ENCODE measurements at places on chromosomes 6 and 20. TPM values are rescaled to one million over a fixed set of nuclear protein-coding genes. Genes with fewer than 3 reads are reported as not detected.

GRCh38 chr6:64691064-64691463 lies 1016.0 kb downstream of the EYS start:
- no peak for DNase-seq
- H3K27ac ChIP-seq = no peak overlapping the region
- H3K4me1 ChIP-seq = no peaks in the 10 kb centered on the region
- no peak overlapping the region for H3K4me3 ChIP-seq

DNA sequence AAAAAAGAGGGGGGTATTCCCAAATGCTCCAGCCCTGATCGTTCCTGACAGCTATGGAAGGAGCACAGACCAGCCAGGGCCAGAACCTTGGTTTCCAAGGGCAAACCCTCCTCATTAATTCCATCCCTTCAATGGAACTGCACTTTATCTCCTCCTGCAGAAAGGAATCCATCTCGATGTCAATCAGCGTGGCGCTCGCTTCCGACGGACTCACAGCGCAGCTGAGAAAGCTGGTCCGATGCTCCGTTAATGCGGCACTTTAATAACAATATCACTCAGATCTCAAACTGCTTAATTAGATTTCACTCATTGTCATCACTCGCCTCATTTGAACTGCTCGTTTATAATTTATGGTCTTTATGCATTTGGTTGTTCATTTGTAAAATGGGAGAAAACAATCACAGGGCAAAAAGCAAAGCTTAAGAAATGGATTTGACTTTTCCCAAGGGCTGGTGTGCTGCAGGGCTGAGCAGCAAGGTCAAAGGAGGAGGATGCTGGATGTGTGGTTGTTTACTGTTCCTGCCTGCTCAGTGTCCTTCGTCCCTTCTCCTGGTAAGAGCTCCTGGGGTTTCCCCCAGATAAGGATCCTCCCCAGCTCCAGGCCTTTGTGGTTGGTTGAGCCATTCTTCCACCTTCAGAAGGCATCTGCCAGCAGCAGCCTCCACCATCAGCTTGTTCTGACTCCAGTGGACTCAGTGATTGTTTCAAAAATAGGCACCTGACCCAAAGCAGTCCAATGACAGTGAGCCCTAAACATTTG lies 152.7 kb downstream of the ANKRD60 start:
- H3K27me3 ChIP-seq = no peaks in the 10 kb centered on the region
- no peak overlapping the region for H3K27ac ChIP-seq
- H3K4me3 ChIP-seq = no peak overlapping the region
- H3K36me3 ChIP-seq = no peaks in the 10 kb centered on the region
- DNase-seq = no peak

- H3K27ac ChIP-seq = no peak overlapping the region
- DNase-seq = no peak
- no peak overlapping the region for H3K4me3 ChIP-seq
- no peaks in the 10 kb centered on the region for H3K4me1 ChIP-seq
- H3K27me3 ChIP-seq = peaks cover 14% of the 10 kb centered on the region
- H3K36me3 ChIP-seq = no peaks in the 10 kb centered on the region
Measured at GRCh38 chr6:36283608-36284007, 13.7 kb downstream of the PNPLA1 start.

CLPSL1 gene
- total RNA-seq = not detected

LHFPL5 gene
- not detected for total RNA-seq
